Activated T-cell treated with anti-CD3 and anti-CD28 coated beads for 48 hours (primary cell): ENCODE measurements at places on chromosomes 1 and 21.

- DNase-seq: no peak
Observed at GRCh38 chr1:160127865-160128523, 12.4 kb downstream of the ATP1A2 start.

GRCh38 chr1:23562137-23562876 is 3.0 kb upstream of the ID3 start:
- no peak for DNase-seq

DNA sequence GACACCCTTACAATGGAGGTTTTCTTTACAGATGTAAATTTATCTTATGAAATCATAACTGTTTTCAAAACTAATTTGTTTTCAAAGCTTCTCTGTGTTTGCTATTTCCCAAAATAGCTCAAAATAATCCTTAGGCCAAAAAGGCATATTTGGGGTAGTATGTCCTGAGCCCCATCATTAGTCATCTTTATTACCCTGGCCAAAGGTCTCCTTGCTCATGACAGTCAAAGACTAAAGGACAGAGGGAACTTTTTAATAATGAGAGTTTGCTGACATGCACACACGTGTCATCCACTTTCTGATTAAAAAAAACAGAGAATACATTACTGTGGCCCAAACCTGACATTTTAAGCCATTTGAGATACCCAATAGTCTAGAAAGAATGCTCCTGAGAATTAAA is 221.9 kb upstream of the DUSP10 start:
- DNase-seq: no peak

DNA sequence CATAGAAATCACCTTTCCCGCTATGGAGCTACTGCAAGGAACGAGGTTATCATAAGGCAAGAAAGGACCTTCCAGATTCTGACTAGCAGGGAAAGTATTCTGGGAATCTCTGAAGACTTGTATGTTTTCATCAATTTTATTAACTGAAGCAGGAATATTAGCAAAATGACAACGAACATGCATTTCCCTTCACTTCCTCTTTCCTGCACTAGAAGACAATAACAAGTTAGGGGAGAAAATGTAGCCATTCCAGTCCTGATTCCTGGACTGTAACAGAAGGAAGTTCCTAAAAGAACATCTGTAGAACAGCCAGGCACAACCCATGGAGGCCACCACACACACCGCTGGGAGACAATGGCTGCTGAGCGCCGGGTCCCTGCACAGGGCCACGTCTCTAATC is 106.8 kb downstream of the RAVER2 start:
- no peak for DNase-seq

- DNase-seq: no peak
Observed at GRCh38 chr1:51799372-51799771, 79.2 kb downstream of the NRDC start.

- DNase-seq: no peak
Observed at GRCh38 chr1:213244664-213245091, 193.6 kb downstream of the RPS6KC1 start.

DNA sequence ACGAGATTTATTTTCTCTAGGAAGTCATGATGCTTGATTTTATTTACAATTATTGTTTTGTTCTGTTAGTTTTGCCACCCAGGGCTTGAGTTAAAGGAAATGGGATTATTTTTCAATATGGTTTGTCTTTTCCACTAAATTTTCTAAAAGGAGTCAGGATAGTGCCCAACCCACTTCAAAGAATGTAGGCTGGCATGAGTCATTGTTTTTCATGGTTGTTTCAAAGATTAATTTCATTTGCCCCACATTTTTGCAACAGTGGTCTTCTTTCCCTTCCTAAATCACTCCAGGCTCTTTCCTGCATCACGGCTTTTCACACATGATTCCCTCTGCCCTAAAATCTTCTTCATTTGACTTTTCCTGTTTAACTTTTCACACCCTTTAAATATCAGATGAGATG is 2.5 kb downstream of the SLAMF6 start:
- DNase-seq: no peak

GRCh38 chr1:8554956-8555534 is 237.1 kb downstream of the SLC45A1 start:
- DNase-seq: no peak

- DNase-seq: no peak
Observed at GRCh38 chr1:155951753-155952504, 10.5 kb downstream of the RXFP4 start.

DNA sequence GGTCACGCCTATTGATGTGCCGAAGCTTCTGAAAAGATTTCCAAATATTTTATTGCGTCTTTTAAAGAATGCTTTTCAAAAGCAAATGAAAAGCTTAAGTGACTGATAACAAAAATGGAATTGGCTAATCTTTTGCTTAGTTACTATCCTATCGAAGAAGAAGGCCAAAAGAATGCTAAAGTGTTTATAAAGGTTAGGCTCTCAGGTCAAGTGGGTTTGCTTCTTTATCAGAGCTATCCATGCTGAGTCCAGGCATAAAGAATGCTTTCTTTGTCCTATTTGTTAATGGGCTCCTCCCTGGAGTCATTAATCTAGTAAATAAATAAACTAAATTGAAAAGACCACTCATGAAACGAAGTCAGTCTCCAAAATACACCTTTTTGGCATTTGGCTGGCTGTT is 133.4 kb upstream of the LYPLAL1 start:
- DNase-seq: no peak

GRCh38 chr1:34645109-34645688 is 109.6 kb upstream of the GJB5 start:
- DNase-seq: no peak

GRCh38 chr1:28135371-28136168 is 40.9 kb downstream of the PTAFR start:
- no peak for DNase-seq

GRCh38 chr1:165344736-165345135 is 11.8 kb downstream of the LMX1A start:
- no peak for DNase-seq

- no peak for DNase-seq
Observed at GRCh38 chr1:226964068-226964425, 24.0 kb downstream of the COQ8A start.

DNA sequence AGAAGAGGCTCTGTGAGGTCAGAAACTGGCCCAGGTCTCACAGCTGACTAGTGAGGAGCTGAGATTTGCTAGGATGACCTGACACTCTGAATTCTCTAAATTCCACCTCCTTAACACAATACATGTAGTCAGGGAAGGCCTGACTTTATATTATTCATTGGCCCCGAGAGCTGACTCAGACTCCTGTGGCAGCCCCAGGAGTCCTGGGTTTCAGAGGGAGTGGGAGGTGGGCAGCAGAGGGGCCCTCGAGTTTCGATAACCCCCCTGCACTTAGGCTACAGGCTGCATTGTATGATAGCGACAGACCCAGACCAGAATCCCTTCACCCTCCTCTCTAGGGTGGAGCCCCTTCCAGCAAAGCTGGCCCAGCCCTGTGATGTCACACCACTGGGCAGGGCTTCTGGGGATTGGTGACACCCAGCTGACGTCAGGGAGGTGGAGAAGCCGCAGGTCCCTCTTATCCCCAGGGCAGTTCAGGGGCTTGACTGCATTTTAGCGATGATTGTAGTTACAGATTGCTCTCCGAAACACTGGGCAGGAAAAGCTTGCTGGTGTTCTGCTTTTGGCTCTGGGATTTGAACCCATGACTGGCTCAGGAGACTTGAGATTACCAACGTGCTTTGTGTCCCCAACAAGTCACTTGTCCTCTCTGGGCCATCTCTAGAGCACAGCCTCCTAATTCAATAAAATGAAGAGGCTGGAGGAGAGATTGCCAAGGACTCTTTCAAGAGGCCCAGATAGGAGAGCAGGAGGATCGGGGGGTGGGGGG is 17.0 kb upstream of the GPR37L1 start:
- DNase-seq: no peak

- DNase-seq: no peak
Observed at GRCh38 chr1:206633708-206634121, 1.6 kb upstream of the DYRK3 start.

DNA sequence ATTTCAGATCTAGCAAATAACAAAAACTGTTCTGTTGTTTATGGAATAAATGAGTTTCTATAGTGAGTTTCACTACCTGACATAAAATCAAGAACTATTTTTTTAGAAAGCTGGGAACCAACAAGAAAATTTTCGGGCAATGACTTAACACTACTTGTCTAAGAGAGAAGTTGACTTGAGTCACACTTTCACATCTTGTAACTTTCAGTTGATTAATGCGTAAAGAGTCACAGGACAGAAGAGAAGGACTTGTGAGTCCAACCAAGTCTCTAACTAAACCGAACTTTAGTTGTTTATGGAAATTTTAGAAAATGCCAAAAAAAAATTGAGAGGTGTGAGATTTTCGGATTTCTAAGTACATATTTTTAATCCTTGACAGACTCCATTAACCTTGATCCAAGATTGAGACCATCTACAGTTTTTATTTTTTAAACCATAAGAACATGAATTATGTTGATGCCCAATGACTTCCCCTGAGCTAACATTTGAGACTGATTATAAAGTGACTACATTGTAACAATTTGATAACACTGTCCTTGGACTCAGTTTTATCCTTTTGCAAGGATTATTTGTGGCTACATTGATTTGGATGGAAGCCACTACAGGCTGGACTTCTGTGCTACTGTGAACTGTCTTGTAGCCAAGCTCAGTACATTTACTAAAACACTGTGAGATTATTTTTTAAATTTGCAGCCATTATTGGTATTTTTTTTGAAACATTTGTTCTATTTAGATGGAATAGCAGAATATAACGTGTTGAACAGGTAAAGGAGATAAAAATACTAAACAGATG is 284.0 kb downstream of the PTPRC start:
- no peak for DNase-seq

- no peak for DNase-seq
Observed at GRCh38 chr1:117174851-117175250, 35.9 kb downstream of the VTCN1 start.

DNA sequence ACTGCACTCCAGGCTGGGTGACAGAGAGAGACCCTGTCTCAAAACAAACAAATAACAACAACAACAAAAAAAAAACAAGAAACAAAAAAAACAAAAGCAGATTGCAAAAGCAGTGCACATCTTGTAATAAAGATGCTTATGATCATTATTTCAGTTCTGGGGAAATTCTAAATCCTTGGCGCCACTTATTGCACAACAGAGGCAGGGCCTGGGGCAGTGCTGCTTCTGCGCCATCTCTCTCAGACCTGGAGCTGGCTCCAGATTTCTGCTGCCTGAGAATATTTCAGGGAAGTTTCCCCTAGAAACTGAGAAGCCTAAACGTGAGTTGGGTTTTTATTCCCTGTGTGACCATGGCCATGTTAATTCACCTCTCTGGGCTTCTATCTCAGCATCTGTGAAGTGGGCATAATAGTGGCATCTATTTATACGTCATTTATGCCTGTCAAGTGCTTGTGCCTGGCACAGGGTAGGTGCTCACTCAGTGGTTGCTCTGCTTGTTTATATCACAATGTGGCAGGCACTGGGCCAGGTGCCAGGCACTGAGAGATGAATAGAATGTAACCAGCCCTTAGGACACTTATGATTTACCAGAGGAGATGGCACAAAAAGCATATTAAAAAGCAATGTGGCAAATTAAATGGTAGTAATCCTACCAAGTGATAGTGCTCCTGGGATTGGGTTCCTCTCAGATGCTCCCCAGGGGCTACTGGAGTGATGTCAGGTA is 67.9 kb downstream of the MDM4 start:
- no peak for DNase-seq
